ENCODE measurements at places on chromosomes 11 and 22.

GRCh38 chr11:77126861-77127234, 1.2 kb upstream of the MYO7A start:
- DNase-seq = no peak

DNA sequence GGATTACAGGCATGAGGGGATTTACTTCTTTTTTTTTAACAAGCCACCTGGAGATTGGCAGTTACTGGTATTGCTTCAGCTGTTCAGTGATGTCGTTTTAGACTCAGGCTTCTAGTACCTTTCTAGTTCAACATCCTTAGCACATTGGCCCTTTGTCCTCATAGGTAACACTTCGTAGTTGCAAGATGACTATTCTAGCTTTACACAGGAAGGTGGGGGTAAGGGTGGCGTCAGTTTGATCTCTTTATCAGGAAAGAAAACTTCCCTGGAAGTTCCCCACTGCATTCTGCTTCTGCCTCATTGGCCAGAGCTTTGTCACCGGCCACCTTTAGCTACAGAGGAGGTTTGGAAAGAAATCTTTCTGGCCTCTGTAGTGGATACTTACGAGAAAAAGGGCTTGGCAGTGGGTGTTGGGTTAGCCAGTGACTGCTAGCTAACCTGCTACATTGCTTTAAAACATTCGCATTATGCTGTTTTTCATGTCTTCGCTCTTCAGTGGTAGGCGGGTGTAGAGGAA, 40.7 kb downstream of the SFI1 start:
- DNase-seq = no peak

- no peak for DNase-seq
These were observed 206.9 kb downstream of the ADAMTS15 start for GRCh38 chr11:130655300-130655699.

DNA sequence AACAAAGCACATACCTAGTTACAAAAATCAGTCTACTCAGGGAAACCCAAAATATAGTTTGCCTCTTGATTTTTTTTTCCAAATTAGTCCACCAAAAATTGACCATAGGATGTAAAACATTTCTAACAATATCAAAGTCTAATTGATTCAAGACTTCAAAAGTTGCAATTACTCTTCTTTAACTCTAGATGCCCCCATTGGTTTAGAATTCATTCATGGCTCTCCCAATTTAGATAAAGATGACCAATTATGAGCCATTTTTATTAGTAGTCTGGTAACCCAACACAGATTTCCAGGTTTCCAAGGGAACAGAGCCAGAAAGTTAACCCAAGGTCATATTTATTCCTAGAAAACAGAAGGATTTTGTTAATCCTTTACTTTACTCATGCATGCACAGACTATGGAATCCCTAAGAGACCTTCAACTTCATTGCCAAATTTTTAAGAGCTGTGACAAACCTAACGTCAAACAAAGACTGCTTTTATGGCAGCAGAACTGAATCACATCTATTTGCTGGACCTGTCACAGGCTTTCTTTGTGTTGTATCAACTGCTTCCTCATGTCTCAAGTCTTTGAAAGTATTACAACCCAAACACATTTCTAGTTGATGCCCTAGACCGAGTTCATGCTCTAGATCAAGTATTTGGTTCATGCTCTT, 55.3 kb downstream of the C22orf42 start:
- no peak for DNase-seq

DNA sequence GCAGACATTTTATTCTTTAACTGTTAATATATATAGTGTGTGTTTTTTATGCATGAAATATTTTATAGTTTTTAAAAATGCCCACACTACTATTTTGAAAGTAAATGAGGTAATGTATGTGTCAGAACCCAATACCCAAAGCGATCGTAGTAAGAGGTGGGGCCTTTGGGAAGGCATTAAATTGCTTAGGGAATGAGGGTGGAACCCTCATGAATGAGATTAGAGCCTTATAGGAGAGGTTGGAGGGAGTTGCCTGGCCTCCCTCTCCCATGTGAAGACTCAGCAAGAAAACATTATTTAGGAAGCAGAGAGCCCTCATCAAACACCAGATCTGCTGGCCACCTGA, 11.1 kb downstream of the KLHL35 start:
- DNase-seq = no peak

- no peak for DNase-seq
These were observed 58.8 kb downstream of the EHF start for GRCh38 chr11:34679681-34680080.

DNA sequence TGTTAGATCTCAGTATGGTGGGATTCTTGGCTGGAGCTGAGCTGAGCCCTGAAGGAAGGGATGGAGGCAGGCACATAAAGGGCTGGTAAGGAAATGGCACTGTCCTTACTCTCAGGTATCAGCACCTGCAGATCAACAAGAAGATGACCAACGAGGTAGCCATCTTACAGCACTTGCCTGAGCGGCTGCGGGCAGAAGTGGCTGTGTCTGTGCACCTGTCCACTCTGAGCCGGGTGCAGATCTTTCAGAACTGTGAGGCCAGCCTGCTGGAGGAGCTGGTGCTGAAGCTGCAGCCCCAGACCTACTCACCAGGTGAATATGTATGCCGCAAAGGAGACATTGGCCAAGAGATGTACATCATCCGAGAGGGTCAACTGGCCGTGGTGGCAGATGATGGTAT, 2.4 kb downstream of the CNGA4 start:
- DNase-seq = no peak

GRCh38 chr22:20022231-20022977, 1.5 kb downstream of the TANGO2 start:
- DNase-seq = no peak

DNA sequence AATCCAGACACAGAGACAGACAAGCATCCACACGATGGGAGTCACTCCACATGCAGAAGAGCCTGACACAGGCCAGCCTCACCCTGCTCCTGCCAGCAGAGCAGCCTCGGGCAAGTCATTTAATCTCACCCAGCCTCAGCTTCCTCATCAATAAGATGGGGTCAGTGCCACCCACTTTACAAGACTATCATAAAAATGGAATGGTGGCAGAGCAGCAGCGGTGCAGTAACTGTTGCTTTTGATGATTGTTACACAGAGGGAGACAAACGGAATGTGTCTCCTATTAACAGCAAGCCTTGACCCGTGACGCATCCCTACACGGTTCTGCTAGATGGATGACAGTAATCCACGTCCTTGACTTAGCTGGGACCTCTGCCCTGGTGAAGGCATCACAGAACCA, 26.0 kb upstream of the ARFGAP3 start:
- no peak for DNase-seq

GRCh38 chr11:64165481-64165841, 452 bp downstream of the MACROD1 start:
- DNase-seq = no peak

DNA sequence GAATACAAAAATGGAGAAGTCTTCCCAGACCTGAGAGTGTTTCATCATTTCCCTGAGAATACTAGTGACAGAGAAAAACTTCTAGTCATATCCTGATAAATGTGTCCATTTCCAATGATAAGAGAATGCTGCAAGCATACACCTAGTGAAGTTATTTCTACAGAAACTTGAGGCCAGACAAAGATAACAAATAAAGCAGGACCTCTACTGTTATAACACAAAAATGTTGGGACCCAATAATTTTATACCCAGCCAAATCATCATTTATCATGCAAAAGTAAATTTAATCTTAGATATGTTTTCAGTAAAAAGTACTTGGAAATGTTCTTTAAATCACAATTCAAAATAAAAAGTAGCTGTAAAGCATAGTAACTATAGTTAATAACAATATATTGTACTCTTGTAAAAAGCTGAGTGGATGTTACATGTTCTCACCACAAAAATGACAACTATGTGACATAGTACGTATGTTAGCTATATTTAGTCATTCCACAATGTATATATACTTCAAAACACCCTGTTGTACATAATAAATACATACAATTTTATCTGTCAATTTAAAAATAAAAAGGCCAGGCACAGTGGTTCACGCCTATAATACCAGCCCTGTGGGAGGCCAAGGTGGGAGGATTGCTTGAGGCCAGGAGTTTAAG, 12.6 kb downstream of the RRAS2 start:
- DNase-seq = no peak

DNA sequence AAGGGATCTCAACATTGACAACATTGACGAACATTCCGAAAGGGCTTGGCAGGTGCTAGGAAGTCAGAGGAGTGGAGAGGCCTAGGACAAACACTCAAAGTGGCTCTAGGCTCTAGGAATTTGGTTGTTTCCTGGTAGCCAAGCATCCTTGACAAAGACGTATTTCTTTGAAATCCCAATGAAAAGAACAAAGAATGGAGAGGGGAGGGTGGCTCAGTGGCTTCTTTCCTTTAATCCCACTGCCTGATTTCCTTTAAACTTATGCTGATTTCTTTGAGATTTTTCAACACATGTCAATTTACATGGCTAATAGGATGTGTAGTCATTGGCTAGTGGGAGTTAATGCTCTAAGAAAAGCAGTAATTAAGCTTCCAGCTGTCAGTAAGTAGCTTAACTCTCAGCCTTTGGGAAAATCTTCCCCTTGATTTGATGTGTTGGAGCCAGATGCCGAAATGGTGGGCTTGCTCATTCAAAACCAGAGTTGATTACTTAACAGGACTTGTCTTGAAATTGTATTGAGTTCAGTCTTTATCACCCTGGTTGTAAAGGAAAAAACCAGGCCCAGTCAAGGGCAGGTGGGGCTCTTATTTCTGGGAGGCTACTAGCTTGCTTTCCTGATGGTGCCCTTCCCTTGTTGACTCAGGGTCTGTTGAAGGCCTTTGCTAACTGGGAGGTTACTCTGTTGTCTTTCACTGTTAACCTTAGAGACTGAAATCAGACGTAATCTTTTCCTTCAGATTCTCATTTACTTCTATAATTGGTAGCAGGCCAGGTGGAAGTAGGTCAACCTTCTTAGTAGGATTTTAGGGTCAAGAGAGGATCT, 44.6 kb upstream of the SORL1-AS1 start:
- DNase-seq = no peak

GRCh38 chr11:7894251-7894650, 36.8 kb downstream of the OR10A6 start:
- DNase-seq = no peak

DNA sequence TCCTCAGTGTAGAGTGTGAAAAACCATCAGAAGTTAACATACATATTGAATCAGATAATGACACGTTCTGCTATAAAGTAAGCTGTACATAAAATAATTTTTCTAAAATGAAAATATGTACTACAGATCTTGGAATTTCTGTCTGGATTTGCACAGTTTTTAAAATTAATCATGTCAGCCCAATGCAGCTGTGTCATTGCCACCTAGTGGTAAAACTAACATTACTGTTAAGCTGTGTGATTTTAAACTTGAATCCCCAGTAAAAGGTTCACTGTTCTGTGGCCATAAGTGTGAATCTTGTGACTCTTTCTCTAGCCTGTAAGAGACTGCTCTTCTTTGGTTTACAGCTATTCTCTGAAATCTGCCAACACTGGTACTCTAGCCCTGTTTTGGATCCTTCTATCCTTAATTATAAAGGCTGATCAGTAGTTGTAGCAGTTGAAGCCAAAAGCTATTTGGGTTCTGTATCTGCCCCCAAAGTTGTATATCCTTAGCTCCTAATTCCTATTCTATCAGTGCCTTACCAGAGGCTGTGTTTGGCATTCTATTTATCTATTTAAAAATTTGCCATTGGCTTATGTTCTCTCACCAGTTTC, 4.0 kb downstream of the JRKL start:
- peak; percentile 18 for DNase-seq

DNA sequence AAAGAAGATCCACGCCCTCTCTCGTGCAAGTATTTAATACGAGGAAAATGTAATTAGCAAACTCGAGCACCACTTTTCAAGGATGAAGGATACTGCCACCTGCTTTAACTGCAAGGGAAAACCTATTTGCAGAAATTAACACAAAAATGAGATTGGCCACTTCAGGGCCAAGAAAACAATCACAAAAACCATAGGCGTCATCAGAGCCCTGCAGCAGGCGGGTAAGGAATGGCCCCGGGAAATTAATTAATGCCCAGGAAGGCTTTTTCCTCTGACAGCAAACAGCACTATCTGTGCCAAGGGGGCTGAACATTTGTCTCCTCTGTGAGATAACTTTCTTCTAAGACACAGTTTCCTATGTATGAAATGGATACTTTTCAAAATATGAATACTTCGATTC, 255.7 kb downstream of the CTTN start:
- no peak for DNase-seq

- DNase-seq = no peak
These were observed 2.5 kb downstream of the FJX1 start for GRCh38 chr11:35620795-35621194.

- DNase-seq = no peak
These were observed 15.7 kb downstream of the RAC2 start for GRCh38 chr22:37228106-37229011.

DNA sequence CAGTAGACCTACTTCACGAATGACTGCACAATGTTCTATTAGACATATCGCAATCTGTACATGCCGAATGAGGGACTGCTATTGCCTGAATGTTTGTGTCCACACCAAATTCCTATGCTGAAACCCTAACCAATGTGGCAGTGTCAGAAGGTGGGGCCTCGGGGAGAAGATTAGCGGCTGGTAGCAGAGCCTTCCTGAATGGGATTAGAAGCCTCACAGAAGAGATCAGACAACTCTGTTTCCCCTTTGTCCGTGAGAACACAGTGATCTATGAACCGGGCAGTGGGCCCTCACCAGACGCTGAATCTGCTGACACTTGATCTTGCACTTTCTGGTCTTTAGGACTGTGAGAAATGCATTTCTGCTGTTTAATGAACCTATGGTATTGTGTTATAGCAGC, 33.1 kb downstream of the LRFN4 start:
- no peak for DNase-seq

DNA sequence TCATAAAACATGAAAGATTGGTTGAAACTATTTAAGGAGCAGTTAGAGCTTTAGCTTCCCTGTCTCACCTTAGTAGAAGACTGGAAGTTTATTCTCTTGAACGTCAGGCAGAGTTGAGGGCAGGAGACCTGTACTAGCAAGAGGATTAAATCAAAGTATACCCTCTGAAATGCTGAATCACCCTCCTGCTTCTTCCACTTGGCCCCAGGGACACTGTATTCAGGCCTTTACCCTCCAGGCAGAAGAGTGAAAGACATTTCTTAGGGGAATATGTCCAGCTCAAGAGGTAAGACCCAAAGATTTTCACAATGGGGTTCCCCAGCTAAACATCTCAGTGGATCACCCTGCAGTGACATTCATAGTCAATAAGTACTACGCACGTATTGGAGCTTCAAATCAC, 11.9 kb downstream of the APOA4 start:
- DNase-seq = no peak

DNA sequence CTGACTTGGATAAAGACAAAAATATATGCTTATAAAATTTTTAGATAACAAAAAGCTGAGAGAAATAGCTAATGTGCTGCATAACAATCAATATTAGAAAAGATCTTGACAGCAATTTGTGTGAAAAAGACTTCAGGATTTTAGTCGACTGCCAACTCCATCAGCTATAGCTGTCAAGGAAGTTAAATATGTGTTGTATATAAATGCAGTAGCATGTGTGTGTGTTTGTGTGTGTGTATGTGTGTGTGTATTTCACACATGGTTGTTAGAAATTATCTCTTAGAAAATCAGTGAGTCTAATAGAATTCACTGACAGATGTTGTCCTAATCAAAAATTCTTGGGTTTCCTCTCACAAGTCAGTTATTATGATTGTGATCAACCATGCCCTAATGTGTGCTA, 171.2 kb downstream of the CASP12 start:
- DNase-seq = no peak

- DNase-seq = no peak
These were observed 17.2 kb upstream of the CARD18 start for GRCh38 chr11:105156720-105157119.
